ENCODE measurements at places on chromosomes 2 and 18. TPM values are rescaled to one million over a fixed set of nuclear protein-coding genes. Genes with fewer than 3 reads are reported as not detected.

GRCh38 chr2:66334237-66335029 lies 100.5 kb upstream of the MEIS1 start:
- H3K27me3 ChIP-seq = no peaks in the 10 kb centered on the region
- H3K4me3 ChIP-seq = no peak overlapping the region
- no peak overlapping the region for H3K27ac ChIP-seq

DNA sequence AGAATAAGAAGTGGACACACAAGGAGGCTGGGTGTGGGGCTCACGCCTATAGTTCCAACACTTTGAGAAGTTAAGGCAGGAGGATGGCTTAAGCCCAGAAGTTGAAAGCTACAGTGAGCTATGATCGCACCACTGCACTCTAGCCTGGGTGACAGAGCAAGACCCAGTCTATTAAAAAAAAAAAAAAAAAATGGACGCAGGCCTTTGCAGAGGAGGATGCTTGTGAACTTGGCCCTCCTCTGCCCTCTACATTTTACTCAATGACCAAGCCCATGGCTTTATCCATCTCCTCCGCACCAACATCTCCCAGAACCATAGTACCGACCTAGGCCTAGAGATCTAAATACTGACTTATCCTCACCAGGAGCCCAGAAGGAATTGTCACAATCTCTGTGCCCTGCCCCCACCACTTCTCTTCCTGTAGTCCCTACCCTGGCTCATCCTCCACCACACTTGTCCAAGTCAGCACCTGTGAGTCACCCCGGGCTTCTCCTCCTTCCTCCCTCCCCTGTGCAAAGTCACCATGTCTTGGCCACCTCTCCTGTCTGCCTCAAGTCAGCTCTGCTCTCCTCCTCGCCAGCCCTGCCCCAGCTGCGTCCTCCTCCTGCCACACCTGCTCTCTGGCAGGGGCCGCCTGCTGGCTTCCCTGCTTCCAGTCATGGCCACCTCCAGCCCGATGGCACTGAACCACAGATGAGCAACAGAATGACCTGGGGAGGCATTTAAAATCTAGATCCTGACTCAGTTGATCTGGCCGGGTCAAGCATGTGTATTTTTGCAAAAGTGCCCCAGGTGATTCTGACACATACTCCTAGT lies 35.8 kb upstream of the ASPRV1 start:
- peaks cover 21% of the 10 kb centered on the region for H3K36me3 ChIP-seq
- no peak overlapping the region for H3K27ac ChIP-seq
- H3K4me3 ChIP-seq = no peak overlapping the region
- DNase-seq = no peak

DNA sequence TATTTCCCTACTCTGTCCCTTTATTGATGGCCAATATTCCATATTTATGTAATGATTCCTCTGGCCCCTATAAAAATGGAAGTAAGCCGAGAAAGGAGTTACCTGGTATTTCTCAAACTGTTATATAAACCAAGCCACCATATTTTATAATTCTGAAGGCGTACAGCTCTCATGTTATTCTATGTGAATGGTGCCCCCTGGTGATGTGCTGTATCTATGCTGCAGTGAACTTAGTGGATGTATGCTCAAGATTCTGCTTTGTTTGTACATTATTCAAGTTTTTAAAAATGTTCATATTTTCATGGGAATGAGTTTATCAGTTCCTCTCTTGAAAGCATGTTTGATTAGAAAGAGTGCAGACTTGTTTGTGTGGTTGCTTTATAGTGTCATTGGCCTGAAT lies 194.5 kb upstream of the LRRTM1 start:
- no peaks in the 10 kb centered on the region for H3K4me1 ChIP-seq
- H3K27me3 ChIP-seq = no peaks in the 10 kb centered on the region
- H3K36me3 ChIP-seq = no peaks in the 10 kb centered on the region
- H3K4me3 ChIP-seq = no peak overlapping the region
- no peak for DNase-seq

- H3K4me3 ChIP-seq = no peak overlapping the region
- no peak overlapping the region for H3K27ac ChIP-seq
- DNase-seq = no peak
- H3K4me1 ChIP-seq = peaks cover 23% of the 10 kb centered on the region
- H3K36me3 ChIP-seq = no peaks in the 10 kb centered on the region
Observed at GRCh38 chr2:232636788-232637420, 3.5 kb downstream of the EFHD1 start.

DNA sequence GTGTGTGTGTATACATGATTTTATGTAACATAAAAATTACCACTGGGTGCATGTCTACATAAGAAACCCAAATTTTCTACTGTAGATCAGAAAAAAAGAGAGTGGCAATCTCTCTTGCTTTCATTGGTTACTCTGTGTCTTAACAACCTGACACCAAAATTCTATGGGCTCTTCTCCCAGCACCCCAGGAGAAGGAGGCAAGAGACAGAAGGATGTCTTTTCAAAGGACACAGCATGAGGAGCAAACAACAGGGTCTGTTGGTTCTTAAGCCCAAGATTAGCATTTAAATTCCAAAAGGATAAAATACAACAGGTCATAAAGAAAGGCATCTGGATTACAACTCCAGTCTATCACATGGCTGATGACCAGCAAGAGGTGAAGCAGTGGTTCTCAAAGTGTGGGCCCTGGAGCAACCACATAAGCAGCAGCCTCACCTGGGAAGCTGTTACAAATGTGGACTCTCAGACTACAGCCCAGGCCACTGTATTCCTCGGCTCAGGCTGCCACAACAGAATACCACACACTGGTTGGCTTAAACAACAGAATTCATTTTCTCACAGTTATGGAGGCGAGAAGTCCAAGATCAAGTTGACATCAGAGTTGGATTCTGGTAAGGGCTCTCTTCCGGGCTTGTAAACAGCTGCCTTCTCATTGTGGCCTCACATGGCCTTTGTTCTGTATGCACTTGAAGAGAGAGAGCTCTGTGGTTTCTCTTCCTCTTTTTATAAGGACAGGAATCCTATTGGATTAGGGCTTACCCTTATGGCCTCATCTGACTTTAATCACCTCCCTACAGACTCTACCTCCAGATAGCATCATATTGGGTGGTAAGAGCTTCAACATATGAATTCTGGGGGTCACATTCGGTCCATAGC lies 79.8 kb upstream of the RNF152 start:
- no peak overlapping the region for H3K4me3 ChIP-seq
- no peaks in the 10 kb centered on the region for H3K27me3 ChIP-seq
- H3K36me3 ChIP-seq = no peaks in the 10 kb centered on the region
- no peak overlapping the region for H3K27ac ChIP-seq

DNA sequence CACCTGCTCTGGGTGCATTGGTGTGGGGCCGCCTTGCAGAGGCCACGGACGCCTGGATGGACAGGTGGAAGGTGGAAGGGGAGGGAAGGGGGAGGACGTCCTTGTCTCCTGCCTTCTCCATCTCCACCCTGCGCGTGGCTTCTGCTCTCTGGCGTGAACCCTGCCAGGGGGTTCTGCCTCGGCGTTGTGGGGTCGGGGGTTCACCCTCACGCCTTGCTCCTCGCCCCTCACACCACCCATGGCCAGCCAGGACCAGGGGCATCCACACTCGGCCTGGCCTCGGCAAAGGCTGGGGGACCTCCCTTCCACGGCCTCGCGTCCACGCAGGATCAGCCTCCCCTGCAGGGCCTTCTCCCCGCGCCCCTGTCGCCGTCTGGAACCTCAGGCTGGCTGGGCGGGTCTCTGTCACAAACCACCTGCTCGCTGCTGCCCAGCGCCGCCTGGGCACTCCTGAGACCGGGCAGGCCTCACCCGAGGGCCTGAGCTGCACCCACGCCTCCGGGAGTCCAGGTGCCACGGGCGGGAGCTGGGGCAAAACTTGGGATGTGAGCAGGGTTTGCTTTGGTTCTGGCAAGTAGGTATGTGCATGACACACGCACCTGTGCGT lies 655.9 kb downstream of the GALR1 start:
- no peak overlapping the region for H3K4me3 ChIP-seq
- no peak for DNase-seq
- no peaks in the 10 kb centered on the region for H3K27me3 ChIP-seq

ALPP gene
- not detected for total RNA-seq

- no peaks in the 10 kb centered on the region for H3K36me3 ChIP-seq
- DNase-seq = no peak
- H3K4me3 ChIP-seq = no peak overlapping the region
- H3K27ac ChIP-seq = no peak overlapping the region
Observed at GRCh38 chr2:136065384-136065783, 52.6 kb downstream of the CXCR4 start.

DNA sequence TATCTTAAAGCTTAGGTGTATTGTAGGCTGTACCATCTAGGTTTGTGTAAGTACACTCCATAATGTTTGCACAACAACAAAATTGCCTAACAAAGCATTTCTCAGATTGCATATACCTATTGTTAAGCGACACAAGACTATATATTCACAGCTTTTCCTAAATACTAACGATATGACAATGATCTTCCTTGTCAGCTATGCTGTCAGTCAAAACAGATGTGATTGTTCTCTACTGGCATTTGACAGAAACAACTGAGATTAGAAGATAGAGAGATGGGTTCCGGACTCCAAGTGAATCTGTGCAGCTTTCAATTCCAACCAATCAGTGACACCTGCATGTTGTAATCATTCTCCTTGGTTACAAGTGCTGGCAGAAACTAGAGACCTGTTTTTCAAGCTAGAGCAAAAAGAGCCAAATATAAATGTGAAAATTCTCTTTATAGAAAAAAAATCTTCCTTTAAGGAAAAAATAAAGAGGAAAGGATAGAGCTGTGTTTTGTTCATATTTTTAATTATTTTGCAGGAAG lies 1232.3 kb upstream of the SLC39A10 start:
- no peaks in the 10 kb centered on the region for H3K36me3 ChIP-seq
- no peaks in the 10 kb centered on the region for H3K27me3 ChIP-seq
- DNase-seq = no peak
- H3K4me3 ChIP-seq = no peak overlapping the region
- no peak overlapping the region for H3K27ac ChIP-seq

RGPD5 gene
- 291 TPM for total RNA-seq

DNA sequence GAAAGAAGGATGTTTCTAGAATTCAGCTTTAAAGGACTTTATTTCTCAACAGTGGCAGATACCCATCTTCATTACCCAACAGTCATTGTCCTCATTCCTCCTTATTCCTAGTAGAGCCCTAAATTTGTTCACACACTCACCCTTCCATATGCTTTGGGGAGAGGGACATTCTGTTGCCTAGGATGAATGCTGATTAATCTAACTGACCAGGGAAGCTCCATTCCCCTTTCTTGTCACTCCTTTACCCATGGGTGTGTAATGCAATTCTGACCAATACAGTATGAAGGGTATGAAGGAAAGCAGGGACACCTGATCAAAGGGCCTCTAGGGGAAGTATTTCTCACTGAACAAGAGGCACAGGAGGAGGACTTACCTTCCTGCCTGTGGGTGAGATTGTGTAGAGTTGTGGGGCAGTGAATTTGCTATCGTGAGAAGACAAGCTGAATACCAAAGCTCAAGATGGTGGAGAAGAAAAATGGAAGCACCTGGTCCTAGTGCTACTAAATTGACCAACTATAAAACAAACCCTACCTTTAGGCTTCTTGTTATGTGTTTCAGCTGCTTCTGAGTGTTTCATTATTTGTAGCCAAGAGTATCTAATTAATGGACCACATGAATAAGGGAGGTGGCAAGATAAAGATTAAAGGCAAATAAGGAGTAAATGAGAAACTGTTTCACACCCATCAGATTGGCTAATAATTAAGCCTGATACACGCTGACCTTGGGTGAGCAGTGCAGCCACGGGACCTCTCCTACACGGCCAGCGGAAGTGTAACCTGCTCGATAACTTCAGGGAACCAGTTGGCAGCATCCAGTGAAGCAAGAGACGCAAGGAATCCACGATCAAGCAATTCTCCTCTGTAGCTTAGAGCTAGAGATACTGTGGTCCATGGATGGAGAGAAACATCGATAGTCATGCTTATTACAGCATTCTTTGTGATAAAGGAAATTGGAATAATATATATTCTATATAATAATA lies 202.3 kb downstream of the MYCN start:
- no peak for DNase-seq
- no peak overlapping the region for H3K4me3 ChIP-seq
- no peak overlapping the region for H3K27ac ChIP-seq
- no peaks in the 10 kb centered on the region for H3K4me1 ChIP-seq
- H3K27me3 ChIP-seq = no peaks in the 10 kb centered on the region

- H3K4me3 ChIP-seq = no peak overlapping the region
- DNase-seq = no peak
- no peak overlapping the region for H3K27ac ChIP-seq
- H3K36me3 ChIP-seq = no peaks in the 10 kb centered on the region
Observed at GRCh38 chr2:99634234-99634633, 144.4 kb upstream of the REV1 start.

CDH20 gene
- total RNA-seq = 0.39 TPM

ANKRD30BL gene
- total RNA-seq = not detected

GRCh38 chr2:31222071-31222470 lies 4.8 kb upstream of the CAPN14 start:
- H3K4me1 ChIP-seq = no peaks in the 10 kb centered on the region
- H3K4me3 ChIP-seq = no peak overlapping the region
- DNase-seq = no peak
- no peaks in the 10 kb centered on the region for H3K27me3 ChIP-seq
- no peaks in the 10 kb centered on the region for H3K36me3 ChIP-seq
- H3K27ac ChIP-seq = no peak overlapping the region

DNA sequence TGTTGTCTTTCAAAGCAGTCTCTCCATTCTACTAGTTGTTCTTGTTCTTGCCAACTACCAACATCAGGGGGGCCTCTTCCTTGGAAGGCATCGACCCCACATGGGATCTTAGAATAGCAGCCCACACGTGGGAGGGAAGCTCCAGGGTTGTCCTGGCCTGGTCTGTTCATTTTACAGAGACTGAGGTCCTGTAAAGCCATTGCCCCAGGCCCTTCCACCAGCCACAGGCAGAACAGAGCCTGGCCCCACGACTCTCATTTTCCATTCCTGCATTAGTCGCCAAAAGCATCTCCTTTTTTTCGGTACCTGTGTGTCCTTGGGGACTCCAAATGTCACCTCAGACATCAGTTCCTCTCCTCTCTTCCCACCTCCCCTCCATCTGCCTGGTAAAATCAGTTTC lies 28.0 kb downstream of the CNGA3 start:
- no peak overlapping the region for H3K27ac ChIP-seq
- H3K4me3 ChIP-seq = no peak overlapping the region
- H3K27me3 ChIP-seq = peaks cover 6% of the 10 kb centered on the region
- DNase-seq = no peak
- no peaks in the 10 kb centered on the region for H3K4me1 ChIP-seq

DNA sequence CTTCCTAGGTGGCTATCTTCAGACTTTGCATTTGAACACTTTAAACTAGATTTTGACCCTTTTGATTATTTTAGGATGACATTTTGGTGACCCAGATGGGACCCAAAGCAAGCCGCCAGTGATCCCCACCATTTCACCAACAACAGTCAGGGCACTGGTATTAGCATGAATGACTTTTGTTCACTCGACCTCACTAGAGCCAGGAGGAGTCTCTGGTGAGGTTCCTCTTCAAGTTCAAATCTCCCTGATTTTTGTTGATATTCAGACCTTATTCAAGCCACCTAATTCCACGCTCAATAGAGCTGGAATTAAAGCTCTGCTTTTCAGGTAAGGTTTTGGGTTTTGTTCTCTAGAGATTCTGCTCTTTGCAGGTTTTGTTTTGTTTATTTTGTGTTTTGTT lies 202.3 kb downstream of the MREG start:
- H3K4me1 ChIP-seq = peaks cover 13% of the 10 kb centered on the region
- DNase-seq = no peak
- no peaks in the 10 kb centered on the region for H3K36me3 ChIP-seq
- no peak overlapping the region for H3K4me3 ChIP-seq
- H3K27me3 ChIP-seq = no peaks in the 10 kb centered on the region
- no peak overlapping the region for H3K27ac ChIP-seq

- no peak overlapping the region for H3K4me3 ChIP-seq
- peaks cover 8% of the 10 kb centered on the region for H3K27me3 ChIP-seq
- no peak overlapping the region for H3K27ac ChIP-seq
- DNase-seq = no peak
- peaks cover 13% of the 10 kb centered on the region for H3K4me1 ChIP-seq
Observed at GRCh38 chr2:109134741-109135358, 5.8 kb downstream of the SH3RF3 start.

Measured in CD4-positive, alpha-beta T cell (primary cell).